ENCODE measurements at places on chromosomes 5 and 9.

GRCh38 chr9:99389087-99390033 lies 167.3 kb downstream of the SEC61B start:
- no peak for DNase-seq

- no peak for DNase-seq
Observed at GRCh38 chr5:14365831-14366430, 215.7 kb upstream of the OTULINL start.

DNA sequence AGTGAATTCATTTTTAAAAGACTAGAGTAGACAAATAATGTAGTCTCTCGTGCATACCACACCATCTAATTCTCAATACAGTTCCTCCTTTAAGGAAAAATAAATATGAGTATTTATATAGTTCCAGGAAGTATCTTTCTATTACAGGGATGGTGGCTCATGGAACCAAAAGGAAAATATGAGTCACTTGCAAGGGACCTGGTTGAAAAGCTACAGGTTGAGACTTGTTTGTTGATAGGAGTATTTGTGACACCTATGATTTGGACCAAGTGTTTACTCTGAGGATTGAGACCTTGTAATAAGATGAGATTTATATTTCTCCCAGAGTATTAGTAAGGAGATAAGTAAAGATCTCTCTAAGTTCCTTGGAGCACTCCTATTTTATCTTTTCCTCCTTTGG lies 67.4 kb downstream of the CDO1 start:
- no peak for DNase-seq

- no peak for DNase-seq
Observed at GRCh38 chr9:122567901-122568300, 15.0 kb downstream of the OR1N2 start.

GRCh38 chr9:95440447-95440846 lies 76.3 kb downstream of the PTCH1 start:
- no peak for DNase-seq

DNA sequence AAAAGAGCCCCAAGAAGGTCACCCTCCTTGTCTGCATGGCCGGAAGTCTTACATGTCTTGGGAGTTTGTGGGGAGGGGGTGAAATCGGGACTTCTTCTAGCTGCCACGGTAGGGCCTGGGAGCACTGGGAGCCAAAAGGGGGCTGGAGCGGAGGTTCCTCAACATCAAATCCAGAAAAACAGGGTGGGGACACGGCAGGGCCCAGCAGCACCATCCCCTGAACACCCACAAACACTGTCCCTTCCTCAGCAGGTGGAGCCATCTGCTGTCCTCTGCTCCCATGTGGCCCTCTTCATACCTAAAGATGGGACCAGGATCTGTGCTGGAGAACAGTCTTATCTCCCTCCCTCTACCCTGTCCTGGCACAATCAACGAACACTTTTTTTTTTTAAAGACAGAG lies 2.7 kb downstream of the TERT start:
- DNase-seq = no peak

GRCh38 chr9:93346231-93347112 lies 105.0 kb upstream of the FAM120A start:
- DNase-seq = no peak

- no peak for DNase-seq
Observed at GRCh38 chr5:38494175-38494574, 62.3 kb downstream of the LIFR start.

GRCh38 chr9:103078581-103078980 lies 83.4 kb downstream of the CYLC2 start:
- DNase-seq = no peak

DNA sequence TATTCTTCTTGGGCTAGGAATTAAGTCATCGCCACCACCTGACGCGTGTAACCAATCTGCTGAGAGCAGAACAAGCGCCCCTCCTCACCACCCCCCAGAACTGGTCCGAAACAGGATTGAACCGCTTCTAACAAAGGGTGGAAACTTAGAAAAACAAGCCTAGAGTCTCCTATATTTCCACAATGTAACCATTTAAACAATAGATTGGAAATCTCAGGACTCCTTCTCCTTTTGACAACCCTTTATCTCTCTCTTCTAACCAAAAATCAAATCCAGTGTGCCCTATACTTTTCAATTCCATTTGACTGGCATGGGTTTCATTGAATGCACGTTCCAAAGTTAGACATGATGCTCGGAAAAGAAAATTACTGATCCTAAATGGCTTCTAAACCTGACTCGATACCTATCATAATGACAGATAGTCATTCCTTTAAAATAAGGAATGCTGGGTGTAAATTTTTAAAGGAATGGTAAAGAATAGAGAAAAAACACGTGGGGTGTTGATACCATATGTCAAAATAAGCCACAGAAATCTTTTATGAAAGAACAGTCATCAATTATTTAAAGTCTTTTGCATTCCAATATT lies 1.2 kb downstream of the ARRDC3 start:
- peak; percentile 77 for DNase-seq

DNA sequence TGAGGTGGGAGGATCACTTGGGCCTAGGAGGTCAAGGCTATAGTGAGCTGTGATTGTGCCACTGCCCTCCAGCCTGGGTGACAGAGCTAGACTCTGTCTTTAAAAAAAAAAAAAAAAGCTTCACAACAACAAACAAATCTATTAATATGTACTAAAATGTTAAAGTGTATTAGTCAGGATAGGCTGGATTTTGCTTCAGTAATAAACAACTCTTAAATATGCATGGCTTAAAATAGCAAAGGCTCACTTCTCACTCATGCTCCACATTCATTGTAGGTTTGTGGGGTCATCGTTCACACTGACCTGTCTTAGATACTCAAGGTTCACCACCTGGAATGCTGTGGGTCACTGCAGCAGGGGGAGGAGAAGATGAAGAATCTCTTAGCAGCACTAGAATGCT lies 33.8 kb upstream of the COL15A1 start:
- no peak for DNase-seq

DNA sequence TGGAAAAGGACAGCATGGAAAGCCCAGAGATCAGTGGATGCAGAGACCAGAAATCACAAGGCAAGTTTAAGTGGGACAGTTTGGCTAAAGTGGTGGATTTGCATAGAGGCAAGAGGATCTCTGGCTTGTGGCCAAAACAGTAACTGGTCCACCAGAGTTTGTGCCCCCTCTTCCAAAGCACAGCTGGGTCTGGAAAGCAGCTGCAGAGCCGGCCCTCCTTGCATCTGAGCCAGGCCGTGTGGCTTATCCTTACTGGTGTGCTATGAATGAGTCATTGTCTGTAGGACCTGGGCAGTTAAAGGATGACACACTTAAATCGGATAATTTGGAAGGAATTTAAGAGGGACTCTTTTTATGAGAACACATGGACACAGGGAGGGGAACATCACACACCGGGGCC lies 146.6 kb downstream of the PIP5K1B start:
- DNase-seq = no peak

DNA sequence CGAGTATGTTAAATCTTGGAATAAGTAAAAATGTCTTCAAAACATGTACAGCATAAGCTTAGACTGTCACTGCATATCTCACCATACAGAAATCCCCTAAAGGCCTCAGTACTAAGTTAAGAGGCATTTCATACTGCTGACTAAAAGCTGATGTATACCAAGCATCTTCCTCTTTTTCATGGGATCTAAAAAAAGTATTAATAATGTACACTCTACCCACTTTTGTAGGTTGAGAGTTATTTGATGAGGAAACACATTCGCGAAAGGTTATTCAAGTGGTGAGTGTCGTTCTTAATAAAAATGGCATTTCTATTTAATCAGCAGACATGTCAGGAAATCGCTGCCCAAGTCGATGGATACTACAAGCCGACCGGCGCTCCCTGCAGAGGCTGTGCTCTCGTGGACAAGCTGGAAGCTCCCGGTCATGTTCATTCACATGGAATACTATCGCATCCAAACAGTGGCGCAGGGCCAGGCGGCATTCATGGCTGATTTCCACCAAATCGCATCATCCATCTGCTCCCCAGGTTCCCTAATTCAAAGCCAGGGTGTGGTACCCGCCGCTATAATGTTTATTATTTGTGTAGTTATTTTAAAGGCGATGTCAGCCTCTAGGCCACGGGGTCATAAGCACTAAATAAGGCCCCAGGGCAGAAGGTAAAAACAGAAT lies 724 bp downstream of the SGTB start:
- DNase-seq = peak; percentile 43

- DNase-seq = no peak
Observed at GRCh38 chr5:5884593-5884992, 462.1 kb downstream of the ICE1 start.

GRCh38 chr9:86614871-86615849 lies 260.9 kb upstream of the TUT7 start:
- no peak for DNase-seq

DNA sequence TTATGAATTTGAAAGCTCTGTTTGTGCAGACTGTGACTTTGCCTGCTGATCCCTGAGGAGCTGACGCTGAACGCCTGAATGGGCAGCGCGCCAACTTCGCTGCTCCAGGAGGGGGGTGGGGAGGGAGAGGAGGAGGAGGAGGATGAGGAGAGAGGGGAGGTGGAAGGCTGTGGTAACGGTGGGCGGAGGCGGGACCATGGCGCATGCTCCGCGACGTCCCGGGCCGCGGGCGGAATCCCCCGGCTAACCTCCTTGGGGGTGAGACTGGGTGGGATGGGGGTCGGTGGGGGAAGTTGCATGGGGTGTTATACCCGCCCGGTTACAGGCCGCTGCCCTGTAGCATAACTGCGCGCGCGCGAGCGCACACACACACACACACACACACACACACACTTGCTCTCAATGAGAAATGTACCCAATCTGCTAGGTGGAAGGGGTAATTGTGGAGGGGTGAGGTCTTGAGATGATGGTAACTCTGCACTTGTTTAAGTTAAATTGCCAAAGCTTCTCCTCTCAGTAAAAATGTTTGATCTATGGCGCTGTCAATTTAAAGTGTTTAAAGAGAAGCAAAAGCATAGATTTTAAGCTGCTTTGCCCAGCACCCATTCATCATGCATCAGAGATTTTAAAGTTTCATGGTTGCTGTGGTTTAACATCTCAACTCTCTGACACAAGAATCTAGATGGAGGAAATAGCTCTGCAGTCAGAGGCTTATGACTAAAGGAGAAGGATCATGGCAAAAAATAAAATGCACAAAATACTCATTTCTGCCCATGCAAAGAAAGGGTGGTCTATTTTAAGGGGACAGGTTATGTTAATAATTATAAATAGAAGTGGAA lies 76.6 kb upstream of the TBCA start:
- DNase-seq = no peak

DNA sequence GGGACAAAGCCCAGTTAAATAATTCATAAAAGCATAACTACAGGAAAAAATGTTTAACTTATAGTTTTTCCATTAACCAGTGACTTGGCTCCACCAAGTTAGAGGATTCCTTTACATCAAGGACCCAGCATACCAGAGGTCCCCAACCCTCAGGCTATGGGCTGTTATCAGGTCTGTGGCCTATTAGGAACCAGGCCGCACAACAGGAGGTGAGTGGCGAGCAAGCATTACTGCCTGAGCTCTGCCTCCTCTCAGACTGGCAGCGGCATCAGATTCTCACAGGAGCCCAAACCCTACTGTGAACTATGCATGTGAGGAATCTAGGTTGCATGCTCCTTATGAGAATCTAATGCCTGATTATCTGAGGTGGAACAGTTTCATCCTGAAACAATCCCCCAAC lies 303.1 kb downstream of the ELAVL2 start:
- no peak for DNase-seq

Data from HFF-Myc (cell line).